ENCODE measurements at places on chromosomes 13 and 19.

- DNase-seq, result no peak
These were observed 2280.4 kb upstream of the PCDH20 start for GRCh38 chr13:63696055-63696454.

DNA sequence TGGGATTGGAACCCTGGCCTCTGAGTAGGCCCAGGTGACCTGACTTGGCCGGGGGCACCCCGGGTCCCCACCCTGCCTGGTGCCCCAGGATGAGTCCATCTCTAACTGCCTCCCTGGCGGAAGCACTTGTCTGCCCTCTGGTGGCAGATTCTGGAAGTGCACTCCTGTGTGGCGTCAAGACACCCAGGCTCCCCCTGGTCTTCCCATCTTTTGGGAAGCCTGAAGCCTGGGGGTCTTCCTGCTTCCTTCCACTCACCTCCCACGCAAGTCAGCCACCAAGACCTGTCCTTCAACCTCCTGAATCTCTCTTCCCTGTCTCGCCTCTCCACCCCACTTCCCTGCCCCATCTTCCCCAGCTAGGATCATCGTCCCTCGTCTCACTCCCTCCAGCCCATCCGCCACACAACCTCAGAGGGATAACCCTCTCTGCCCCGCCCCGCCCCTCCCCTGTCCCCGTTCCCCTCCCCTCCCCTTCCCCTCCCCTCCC lies 7.4 kb downstream of the RABAC1 start:
- DNase-seq, result no peak

GRCh38 chr13:107563099-107563925 lies 652.0 kb downstream of the LIG4 start:
- DNase-seq, result no peak

GRCh38 chr19:6274756-6275155 lies 5.0 kb downstream of the MLLT1 start:
- no peak for DNase-seq

DNA sequence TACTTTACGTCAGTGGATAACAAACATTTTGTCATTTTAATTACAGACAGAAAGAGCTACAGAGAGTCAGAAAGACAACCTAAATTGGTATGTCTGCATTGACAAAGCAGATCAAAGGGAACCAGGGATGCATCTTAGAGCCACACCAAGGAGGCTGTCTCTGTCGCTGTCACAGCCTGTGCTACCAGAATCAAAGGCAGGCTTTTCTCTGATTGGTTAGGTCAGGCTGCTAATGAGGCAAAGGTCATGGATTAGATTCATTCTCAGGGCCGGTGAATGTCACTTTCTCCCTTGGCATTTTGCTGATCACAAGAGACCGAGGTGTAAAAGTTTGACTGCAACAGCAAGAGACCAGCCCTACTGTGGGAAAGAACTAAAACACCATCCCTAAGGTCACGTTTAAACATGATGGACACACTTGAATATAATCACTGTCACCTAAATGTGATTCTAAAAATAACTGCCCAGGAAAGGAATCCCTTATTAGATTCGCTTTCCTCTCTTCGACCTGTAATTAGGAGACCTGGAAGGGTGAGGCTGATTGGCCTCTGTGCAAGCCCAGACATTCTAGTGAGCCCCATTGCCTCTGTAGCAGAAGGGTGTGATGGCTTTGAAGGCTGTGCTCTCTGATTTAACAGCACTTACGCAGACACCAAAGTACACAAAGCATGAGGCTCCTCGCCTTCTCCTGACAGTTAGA lies 314.4 kb upstream of the NBEA start:
- no peak for DNase-seq

GRCh38 chr19:42433503-42434260 lies 6.5 kb upstream of the LIPE start:
- DNase-seq, result no peak

GRCh38 chr19:58409010-58409790 lies 751 bp downstream of the ZNF584 start:
- DNase-seq, result peak; percentile 10

DNA sequence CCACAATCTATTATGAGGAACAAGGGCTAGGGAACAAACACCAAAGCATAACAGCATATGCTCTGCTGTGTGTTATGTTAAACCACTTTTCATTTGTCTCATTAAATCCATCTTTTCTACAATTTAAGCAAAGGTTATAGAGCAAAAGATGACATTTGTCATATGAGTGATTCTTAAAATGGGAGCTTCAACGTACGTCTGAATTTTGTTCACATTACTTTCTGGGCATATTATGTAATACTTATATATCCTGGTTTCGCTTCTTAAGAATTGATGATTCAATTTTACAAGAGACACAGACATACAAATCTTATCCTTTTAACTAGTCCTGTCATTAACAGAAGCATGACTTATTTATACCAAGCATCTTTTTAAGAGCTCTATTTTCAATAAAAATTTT lies 3.3 kb upstream of the TPP2 start:
- DNase-seq, result no peak

GRCh38 chr13:40639221-40639681 lies 27.2 kb downstream of the FOXO1 start:
- no peak for DNase-seq

DNA sequence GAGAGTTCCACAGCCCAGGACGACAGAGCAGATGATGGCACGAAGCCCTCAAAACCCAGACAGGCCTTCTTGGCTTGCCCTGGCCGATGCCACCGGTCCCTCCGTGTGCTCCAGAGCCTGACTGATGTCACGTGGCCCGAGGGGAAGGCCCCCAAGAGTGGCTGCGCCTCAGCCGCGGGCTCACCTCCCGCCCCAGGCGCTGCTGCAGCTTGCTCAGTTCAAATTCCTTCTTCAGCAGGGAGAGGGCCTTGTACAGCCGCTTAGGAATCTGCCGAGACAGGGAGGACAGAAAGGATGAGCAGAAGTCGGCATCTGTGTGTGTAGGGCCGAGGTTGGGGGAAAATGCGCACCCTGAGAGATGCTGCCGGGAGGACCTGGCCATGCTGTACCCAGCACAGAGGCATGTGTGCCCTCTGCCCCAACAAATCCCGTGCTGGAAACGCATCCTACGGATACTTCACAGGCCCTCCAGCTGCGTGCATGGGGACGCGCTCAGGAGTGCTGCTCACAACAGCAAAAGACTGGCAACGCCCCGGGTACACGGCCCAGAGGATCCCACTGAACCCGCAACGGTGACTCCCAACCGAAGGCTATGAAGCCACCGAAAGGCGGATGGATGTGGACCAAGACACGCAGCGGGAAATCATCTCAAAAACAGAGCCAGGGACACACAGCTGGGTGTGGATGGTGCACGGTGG lies 12.9 kb downstream of the LONP1 start:
- no peak for DNase-seq

GRCh38 chr13:79451500-79451962 lies 29.4 kb upstream of the NDFIP2 start:
- DNase-seq, result no peak

DNA sequence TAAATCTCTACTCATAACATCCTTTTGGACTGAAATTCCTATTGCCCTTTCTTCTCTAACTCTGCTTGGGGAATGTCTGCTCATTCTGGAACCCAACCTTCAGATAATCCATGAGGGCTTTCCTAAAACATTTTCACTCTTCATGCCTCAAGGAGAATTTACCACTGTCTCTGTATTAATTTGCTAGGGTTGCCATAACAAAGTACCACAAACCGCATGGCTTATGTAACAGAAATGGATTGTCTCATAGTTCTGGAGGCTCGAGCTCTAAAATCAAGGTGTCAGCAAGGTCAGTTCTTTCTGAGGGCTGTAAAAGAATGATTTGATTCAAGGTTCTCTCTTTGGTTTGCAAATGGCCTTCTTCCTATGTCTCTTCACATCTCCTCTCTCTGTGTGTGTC lies 209.7 kb downstream of the LACC1 start:
- DNase-seq, result no peak

DNA sequence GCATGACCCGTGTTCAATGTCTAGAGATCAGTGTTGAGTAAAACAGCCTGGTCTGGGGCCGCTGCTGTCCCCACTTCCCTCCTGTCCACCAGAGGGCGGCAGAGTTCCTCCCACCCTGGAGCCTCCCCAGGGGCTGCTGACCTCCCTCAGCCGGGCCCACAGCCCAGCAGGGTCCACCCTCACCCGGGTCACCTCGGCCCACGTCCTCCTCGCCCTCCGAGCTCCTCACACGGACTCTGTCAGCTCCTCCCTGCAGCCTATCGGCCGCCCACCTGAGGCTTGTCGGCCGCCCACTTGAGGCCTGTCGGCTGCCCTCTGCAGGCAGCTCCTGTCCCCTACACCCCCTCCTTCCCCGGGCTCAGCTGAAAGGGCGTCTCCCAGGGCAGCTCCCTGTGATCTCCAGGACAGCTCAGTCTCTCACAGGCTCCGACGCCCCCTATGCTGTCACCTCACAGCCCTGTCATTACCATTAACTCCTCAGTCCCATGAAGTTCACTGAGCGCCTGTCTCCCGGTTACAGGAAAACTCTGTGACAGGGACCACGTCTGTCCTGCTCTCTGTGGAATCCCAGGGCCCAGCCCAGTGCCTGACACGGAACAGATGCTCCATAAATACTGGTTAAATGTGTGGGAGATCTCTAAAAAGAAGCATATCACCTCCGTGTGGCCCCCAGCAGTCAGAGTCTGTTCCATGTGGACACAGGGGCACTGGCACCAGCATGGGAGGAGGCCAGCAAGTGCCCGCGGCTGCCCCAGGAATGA lies 1.5 kb upstream of the CEACAM5 start:
- DNase-seq, result no peak

All from SW 1271 (cell line).